ENCODE measurements at places on chromosomes 4 and X.

- DNase-seq: no peak
Measured at GRCh38 chrX:8147226-8147625, 23.8 kb downstream of the VCX2 start.

GRCh38 chr4:99300934-99301333, 10.1 kb upstream of the ADH1A start:
- no peak for DNase-seq

- no peak for DNase-seq
Measured at GRCh38 chr4:184359888-184360287, 114.5 kb downstream of the IRF2 start.

GRCh38 chr4:188178806-188179205, 39.6 kb downstream of the TRIML1 start:
- DNase-seq: no peak

DNA sequence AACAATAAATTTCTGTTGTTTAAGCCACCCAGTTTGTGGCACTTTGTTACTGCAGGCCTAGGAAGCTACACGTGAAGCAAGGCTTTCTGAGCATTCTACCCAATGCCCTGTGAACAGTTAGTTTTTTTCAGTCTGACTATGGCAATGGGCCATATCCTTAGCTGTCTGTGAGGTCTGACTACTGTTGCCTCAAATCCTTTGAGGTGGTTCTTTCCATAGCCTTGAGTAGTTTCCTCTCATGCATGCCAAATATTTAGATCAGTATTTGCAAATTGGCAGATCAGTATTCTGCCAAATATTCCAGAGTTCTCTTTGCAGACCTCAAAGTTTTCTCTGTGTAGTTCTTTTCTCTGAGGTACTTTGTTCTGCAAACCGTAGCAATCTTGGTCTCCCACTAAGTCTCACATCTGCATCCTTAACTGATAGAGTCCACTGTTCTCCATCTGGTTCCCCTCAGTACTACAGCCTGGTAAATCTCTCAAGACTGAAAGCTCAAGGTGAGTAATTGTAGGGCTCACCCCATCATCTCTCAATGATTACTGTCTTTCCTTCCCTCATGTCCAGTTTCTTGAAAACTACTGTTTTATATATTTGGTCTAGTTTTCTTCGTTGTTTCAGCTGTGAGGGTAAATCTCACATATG, 984.9 kb upstream of the INTU start:
- DNase-seq: no peak

GRCh38 chrX:48794911-48795515, 6.9 kb upstream of the HDAC6 start:
- DNase-seq: no peak

Measured in stimulated activated CD8-positive, alpha-beta memory T cell treated with anti-CD3 and anti-CD28 coated beads, Interleukin-15, amount 100 ng/mL, for 48 hours (primary cell).